Suppressor macrophage treated with lipopolysaccharide for 1 hour (primary cell): ENCODE measurements at places on chromosomes 6 and 20.

GRCh38 chr6:76876922-76877553 lies 586.3 kb downstream of the HTR1B start:
- no peak for DNase-seq

DNA sequence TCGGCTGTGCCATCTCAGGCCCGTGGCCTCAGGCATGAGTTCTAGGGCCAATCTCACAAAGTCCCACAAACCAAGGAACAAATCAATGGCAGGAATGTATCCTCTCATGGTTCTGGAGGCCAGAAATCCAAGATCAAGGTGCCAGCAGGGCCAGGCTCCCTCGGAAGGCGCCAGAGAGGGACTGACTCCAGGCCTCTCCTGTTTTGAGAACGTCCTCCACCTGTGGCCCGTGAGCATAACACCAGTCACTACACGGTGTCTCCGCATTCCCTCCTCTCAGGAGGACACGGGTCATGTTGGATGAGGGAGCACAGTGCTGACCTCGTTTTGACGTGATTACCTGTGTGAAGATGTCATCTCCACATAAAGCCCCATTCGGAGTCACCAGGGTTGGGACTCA lies 45.0 kb upstream of the SMOC2 start:
- no peak for DNase-seq

DNA sequence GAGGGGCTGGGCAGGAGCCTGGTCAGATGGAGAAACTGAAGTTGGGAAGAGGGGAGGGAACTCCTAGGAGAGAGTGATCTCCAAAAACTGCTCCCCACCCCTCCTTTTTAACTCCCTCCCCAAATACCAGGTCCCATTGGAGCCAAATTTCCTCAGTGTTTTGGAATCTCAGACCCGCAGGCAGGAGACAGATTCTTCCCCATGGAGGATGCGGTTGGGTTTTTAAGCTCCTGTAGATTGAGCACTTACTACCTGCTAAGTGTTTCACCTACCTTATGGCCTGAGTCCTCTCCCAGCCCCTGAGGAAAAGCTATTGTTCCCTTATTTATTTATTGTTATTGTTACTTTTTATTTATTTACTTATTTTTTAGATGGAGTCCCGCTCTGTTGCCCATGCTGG lies 73.2 kb downstream of the CEBPB start:
- DNase-seq, result no peak

GRCh38 chr6:73302339-73302738 lies 39.3 kb upstream of the KHDC1 start:
- DNase-seq, result no peak

DNA sequence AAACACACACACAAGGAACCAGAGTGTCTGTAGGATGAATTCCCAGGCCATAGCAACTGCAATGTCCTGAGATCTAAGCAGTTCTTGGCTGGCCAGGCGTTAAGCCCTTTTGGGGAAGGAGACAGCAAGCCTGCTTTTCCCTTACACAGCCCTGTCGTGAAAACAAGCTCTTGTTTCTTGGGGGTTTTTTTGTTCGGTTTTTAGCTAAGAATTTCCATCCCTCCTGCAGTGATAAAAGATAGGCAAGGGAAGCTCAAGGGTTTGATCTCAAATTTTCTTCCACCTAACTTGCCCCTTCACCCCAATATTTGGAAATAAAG lies 1.5 kb downstream of the TNFRSF21 start:
- DNase-seq, result peak; percentile 50

GRCh38 chr6:10177704-10178103 lies 237.2 kb downstream of the TFAP2A start:
- no peak for DNase-seq

DNA sequence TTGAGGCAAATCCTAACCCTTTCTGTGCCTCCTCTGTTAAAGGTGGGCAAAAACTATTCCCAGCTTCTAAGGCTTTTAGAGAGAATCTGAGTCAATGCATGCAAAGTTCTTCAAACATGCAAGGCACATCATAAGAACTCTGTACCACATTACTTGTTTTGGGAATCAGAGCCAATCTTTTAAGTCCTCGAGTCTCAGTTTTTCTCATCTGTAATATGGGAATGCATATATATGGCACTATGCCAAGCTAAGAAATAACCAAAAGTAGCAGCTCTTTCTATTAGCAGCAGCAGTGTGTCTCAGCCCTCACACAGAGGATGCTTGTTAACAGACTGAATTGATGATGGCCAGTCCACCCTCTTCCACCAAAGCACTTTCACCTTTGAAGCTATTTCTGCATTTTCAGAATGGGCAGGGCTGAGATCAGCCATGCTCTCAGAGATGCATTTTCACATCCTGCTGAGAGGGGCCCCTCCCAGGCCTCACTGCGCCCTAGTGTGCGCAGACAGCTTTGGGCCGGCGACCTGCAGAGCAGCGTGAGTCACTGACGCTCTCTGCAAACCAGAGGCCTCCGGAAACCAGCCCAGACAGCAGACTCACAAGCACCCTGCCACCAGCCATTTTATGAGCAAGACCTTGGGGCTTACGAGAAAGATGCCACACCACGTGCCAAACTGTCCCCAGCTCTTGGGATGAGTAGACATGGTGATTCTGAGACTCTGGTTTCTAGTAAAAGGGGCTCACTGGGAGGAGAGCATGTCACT lies 138.0 kb downstream of the NFATC2 start:
- no peak for DNase-seq

DNA sequence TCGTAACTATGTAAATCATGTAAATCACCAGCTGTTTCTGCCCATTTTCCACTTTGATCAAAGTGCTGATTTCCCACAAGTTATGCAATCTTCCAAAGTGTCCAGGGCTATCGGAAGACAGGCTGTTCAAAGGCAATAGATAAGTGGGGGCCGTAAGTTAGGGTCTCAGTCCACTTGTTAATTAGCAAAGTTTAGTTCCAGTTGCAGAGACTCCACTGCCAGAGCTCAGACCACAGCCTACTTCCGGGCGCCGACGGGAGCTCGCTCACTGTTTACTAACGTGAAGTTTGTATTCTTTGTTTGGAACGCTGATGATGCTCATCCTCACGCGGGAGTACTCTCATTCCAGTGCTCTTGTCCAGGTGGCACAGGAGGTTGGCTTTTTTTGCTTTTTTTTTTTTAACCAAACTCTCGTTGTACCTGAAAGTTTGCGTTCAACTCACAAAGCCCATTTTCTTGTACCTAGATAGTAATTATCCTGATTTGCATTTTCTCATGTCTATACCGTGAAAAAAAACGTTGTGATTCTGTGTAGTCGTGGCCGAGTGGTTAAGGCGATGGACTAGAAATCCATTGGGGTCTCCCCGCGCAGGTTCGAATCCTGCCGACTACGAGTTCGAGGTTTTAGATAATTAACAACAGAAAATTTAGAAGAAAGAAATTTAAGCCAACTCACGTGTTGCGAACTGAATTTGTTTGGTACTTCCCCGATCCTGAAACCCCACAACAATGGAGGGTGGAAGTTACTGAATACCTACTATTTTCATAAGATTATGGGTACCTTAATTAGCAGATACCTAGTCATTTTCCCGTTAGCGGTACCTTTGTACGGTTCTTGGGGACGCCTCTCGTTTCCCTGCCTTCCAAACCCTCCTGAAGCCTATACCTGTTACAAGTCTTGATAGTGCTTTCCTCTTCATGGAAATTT lies 29.9 kb upstream of the ZNF184 start:
- DNase-seq, result peak; percentile 57

DNA sequence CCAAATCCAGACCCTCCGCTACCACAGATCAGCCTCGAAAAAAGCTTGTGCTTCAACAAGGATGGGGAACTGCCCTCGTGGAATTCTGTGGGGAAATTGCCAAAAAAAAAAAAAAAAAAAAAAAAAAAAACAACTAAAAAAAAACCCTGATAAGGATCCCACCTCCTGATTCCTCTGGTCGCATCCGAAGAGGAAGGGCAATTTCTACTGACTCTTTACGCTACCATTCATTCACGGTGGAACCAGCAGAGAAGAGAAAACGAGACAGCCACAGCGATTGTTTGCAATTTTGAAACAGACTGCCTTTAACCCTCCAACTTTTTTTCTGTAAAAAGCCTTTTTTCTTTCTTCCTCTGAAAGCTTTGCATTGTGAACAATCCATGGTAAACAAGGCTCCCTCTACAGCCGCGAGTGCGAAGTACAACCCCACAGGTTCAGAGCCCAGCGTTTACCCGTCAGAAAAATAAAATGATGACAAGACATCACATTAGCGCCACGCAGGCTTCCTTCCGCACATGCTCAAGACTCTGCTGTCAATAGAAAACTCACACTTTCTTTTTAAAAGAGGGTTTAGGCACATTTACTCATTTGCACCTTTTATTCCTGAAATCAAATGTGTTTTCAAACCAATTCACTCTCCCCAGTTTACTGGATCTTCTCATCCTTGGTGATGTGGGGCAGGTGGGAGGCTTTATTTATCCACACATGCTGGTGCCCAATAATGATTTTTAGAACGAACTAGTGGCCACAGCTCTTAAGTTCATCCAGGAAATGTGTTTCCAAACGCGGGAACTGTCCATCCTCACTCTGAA lies 100.0 kb downstream of the NOL4L start:
- peak; percentile 87 for DNase-seq

GRCh38 chr6:51025082-51025777 lies 206.6 kb downstream of the TFAP2B start:
- DNase-seq, result no peak

- DNase-seq, result peak; percentile 22
Observed at GRCh38 chr6:3848380-3848779, 793 bp upstream of the FAM50B start.

DNA sequence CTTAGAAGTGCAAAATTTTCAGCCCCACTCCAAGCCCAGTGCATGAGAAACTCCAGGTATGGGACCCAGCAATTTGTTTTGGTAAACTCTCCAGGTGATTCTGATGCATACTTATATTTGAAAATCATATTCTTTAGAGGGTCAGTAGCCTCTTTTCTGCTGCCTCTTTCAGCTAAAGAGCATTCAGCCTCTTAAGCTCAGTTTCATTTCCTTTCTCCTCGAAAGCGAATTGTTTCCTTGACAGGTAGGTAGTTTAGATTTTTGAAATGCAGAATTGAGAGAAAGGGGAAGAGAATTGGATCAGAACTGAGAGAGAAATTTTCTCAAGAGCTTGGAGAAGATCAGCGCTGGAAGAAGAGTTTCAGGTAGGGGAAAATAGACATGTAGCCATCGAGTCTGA lies 995.8 kb upstream of the FLRT3 start:
- no peak for DNase-seq

GRCh38 chr6:132320007-132320406 lies 81.3 kb downstream of the MOXD1 start:
- peak; percentile 23 for DNase-seq

DNA sequence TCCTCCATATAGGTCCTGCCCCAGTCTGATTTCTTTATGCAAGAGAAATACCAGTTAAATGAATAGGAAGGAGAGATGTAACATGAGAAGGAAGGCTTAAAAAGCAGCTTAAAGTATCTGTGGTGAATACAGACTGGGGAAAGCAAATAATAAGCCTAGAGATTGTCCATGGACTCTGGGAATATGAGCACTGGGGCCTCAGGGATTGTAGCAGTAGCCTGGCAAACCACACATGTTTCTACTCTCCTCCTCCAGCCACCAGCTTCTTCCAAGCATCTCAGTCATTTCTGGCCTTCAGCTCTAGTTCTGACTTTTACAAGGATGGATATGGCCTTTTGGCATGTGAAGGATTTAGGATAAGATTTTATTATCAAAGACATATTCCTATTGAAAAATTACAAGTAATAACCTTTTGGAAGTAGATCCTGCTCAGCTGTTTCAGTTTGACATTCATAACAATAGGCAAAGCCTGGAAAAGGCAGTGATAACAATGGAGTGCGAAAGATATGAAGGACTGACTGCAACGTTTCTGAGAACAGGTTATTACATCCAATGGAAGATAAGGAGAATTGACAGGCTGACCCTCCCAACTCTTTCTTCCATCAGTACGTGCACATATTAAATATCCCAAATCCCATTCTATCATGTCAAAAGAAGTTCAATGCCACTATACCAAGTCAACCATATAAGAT lies 41.6 kb downstream of the CYP39A1 start:
- no peak for DNase-seq

- DNase-seq, result no peak
Observed at GRCh38 chr6:119539066-119539746, 189.6 kb upstream of the MAN1A1 start.

DNA sequence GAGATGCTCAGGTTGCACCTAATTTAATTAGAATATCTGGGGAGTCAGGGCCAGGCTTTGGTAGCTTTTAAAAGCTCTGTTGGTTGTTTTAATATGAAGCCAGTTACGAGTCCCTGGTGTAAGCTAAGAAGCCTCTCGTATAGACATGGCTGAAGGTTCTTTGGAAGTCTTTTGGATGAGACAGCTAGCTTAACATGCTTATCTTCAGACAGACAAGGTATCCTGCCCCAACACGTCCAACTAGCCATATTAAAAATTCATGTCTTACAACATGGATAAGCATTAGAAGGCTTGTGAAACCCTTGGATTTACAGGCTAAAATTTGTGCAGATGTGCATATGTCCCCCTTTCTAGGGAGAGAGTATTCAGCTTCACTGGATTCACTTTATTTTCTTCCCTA lies 105.7 kb upstream of the KCNK16 start:
- DNase-seq, result no peak

GRCh38 chr6:19524366-19525186 lies 312.6 kb upstream of the ID4 start:
- DNase-seq, result no peak

- DNase-seq, result no peak
Observed at GRCh38 chr20:47353692-47354463, 2.6 kb downstream of the ZMYND8 start.

DNA sequence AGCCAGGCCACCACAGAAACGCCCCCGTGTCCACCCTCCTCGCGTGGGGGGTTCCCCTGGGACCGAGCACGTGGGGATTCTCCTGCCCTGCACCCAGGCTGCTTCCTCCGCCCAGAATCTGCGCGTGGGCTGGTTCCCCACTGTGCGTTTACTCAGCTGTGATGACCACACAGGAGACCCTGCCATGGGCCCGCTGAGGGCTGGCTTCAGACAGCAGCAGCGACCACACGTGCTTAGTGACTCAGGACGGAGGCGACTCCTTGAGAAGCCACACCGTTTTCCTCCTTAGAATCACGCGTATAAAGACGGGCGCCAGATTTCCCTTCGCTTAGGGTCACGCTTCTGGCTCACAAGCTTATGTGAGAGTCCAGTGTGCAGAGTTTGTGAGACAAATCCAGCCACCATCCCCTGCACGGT lies 63.9 kb upstream of the PDE10A start:
- no peak for DNase-seq

GRCh38 chr6:42128460-42129359 lies 13.7 kb downstream of the C6orf132 start:
- DNase-seq, result no peak

DNA sequence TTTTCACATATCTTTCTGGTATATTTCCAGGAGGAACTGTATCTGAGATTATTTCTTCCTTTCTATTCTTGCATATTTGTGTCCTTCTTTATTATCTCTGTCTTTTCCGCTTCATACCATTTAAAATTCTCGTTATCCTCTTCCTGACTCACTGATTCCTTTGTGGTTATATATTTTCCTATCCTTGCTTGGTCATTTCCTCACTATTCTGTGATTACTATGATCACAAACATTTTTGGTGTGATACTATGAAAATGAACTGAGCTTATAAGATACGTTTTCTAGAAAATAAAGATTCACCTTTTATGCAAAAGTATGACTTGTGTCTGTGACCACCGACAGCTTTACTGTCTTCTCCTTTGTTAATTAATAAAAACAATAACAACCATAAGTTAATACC lies 26.5 kb upstream of the MYCT1 start:
- no peak for DNase-seq
